Psoas muscle (tissue), 8 donors: ENCODE measurements at places on chromosomes 3 and 15. TPM values are rescaled to one million over a fixed set of nuclear protein-coding genes. Genes with fewer than 3 reads are reported as not detected.
A peak's percentile ranks its signal among the peaks of the same experiment; 100 is the strongest.

DNA sequence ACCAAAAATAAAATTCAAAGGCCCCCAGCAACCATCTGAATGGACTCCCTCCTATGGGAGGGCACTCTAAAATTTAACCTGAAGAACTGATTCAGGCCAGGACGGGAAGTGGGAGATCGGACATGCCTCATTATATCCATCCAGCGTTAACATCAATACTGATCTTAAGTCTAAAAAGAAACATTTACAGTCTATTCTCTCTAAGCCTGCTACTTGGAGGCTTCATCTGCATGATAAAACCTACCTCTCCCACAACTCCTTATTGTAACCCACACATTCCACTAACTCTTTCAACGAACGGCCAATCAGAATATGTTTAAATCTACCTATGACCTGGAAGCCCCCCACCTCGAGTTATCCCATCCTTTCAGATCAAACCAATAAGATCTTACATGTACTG, 68.4 kb downstream of the HERC1 start:
- no peak overlapping the region for H3K4me3 ChIP-seq
- H3K36me3 ChIP-seq: no peaks in the 10 kb centered on the region
- no peak for DNase-seq
- peaks cover 30% of the 10 kb centered on the region for H3K4me1 ChIP-seq
- H3K27ac ChIP-seq: peak overlapping the region; percentile 53

DNA sequence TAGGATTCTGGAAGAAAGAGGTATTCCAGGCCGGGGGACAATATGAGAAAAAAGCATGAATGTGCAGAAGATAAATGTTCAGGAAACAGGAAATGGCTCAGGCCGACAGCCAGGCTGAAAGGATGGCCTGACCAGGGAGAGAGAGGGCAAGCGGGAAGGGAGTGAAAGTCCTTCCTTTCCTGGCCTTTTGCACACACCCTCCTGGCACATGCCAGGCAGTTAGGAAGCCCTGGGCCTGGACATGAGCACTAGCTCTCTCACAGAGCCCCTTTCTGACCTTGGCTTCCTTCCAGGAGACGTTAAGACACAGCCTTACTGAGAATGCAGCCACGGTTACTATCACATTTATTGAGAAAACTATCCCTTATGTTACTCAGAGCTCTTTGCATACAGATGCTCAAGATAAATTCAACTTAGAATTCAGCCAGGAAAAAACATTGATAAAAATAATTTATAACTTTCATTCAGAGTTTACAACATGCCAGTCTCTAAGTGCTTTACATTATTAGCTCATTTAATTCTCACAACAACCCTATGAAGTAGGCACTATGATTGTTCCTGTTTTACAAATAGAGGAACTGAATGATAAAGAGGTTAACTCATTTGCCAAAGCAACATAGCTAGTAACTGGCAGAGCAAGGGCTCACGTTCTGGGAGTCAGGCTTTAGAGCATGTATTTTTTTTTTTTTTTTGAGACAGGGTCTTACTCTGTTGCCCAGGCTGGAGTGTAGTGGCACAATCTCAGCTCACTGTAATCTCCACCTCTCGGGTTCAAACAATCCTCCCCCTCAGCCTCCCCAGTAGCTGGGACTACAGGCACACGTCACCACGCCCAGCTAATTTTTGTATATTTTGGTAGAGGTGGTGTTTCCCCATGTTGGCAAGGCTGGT, 39.4 kb upstream of the SMAD3 start:
- H3K27me3 ChIP-seq: no peaks in the 10 kb centered on the region
- H3K27ac ChIP-seq: peak overlapping the region; percentile 76
- H3K36me3 ChIP-seq: no peaks in the 10 kb centered on the region
- H3K4me1 ChIP-seq: peaks cover 31% of the 10 kb centered on the region

DNA sequence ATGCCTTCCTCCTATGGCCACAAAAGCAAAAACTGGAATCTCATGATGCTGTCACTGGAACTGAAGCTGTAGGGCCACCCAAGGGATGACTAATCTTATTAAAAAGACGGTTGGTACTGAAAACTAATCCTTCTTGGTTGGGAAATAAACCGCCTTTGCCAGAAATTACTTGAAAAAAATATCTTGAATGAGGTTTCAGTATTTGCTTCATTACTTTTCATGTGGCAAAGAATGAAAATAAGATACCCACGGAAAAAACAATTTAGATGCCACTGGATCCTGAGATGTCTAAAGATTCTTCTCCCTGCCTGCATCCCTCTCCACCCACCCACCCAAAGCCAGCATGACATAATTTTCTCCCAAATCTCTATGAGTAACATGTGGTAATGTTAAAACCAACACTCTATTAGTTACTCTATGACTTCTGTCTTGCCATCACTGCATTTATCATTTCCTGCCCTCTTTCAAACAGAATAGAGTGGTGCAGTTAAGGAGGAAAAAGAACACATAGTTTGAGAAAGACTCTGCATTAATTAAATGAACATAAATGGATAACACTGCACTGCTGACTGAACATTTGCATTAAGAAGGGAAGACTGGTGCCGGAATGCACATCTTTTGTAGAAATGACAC, 111.8 kb upstream of the DPH6 start:
- H3K27ac ChIP-seq: no peak overlapping the region
- H3K4me1 ChIP-seq: no peaks in the 10 kb centered on the region
- no peak overlapping the region for H3K4me3 ChIP-seq
- no peak for DNase-seq

GRCh38 chr3:66154444-66154861, 66.3 kb upstream of the SLC25A26 start:
- peak overlapping the region; percentile 63 for H3K4me3 ChIP-seq
- no peak overlapping the region for H3K27ac ChIP-seq
- H3K4me1 ChIP-seq: peaks cover 13% of the 10 kb centered on the region

GRCh38 chr3:9201266-9201665, 48.2 kb downstream of the SRGAP3 start:
- H3K4me1 ChIP-seq: no peaks in the 10 kb centered on the region
- H3K4me3 ChIP-seq: no peak overlapping the region
- no peak for DNase-seq
- H3K36me3 ChIP-seq: no peaks in the 10 kb centered on the region
- no peaks in the 10 kb centered on the region for H3K27me3 ChIP-seq

NEK10 gene
- 7.4 TPM for total RNA-seq

SEMA3G gene
- 6.3 TPM for total RNA-seq

DNA sequence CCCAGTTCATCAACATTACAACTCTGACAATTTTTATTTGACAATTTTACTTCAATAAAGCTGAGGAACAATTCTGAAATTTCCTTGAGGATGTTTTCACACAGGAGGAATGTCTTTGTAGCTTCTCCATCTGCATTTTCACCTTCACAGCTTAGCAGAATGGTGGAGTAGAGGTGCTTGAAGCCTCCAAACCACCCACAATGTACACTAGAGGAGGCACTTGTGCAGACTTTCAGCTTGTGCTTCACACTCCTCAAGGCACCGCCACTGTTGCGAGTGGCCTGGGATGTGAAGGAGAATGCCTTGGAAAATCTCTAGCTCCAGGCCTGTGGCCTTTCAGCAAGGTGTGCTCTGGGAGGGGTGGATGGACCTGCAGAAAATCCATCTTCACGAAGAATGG, 181.9 kb downstream of the EPHB1 start:
- H3K27ac ChIP-seq: no peak overlapping the region
- no peaks in the 10 kb centered on the region for H3K4me1 ChIP-seq
- DNase-seq: no peak
- H3K4me3 ChIP-seq: no peak overlapping the region

DNA sequence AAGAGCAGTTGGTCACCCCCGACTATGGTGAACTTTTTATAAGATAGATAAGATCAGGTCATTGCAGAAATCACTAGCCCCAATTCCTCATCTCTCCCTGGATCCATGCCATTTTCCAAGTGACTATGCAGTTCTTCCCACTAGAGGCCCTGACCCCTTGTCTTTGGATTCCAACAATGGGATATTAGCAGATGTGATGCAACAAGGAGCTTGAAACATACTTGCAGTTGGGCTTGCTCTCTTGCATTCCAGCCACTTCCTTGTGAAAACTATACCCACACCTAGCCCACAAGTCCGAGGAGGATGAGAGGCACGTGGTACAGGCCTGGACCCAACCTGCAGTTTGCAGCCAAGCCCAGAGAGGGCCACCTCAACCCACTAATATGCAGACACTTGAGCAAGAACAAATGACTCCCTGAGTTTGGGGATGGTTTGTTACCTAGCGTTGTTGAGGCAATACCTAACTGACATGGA, 60.6 kb downstream of the SUCLG2 start:
- H3K4me1 ChIP-seq: peaks cover 8% of the 10 kb centered on the region
- DNase-seq: no peak
- H3K36me3 ChIP-seq: no peaks in the 10 kb centered on the region
- no peaks in the 10 kb centered on the region for H3K27me3 ChIP-seq
- H3K4me3 ChIP-seq: no peak overlapping the region

DNA sequence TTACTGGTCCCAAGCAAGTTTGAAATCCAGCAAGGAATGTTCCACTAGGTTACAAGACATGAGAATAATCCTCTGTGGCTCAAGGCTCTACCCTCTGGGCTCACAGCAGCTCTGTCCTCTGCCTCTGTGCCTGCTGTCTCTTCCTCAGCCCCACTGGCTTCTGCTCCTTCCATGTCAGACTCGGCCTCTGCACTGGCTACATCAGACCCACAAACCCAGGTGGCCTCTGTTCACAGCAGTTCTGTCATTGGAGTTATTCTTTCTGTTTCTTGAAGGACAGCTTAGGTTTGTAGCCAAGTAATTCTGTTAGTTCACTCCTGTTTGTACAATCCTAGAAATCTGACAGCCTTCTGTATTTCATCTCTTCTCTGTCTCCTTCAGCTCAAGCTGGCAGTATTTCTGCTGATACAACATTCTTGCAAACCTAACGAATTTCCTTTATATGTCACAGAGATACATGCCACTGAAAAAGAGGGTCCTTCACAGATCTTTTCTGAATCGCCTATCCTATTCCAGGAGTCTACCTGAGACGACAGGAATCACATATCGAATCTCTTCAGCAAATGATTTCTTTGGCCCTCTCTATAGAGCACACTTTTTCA, 227.8 kb upstream of the PLSCR5 start:
- H3K4me1 ChIP-seq: no peaks in the 10 kb centered on the region
- H3K27ac ChIP-seq: no peak overlapping the region
- no peaks in the 10 kb centered on the region for H3K27me3 ChIP-seq
- H3K36me3 ChIP-seq: no peaks in the 10 kb centered on the region
- H3K4me3 ChIP-seq: no peak overlapping the region
- no peak for DNase-seq

DNA sequence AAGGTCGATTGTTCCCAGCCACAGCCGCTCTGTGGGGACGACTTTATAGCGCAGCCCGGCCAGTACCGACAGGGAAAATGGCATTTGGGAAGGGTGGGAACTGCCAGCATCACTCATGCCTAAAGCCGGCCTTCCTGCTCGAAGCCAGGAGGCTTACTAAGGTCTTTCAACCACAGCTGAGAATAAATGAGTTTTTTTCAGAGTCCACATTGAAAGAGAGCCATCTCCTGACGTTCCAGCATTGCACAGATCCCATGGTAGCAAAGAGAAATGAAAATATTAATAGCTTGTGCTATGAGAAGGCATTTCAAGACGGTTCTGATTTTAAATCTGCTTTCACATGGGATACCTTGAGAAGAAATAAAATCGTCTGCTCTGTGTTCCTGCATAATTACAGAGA, 230.2 kb upstream of the IGF1R start:
- no peak overlapping the region for H3K4me3 ChIP-seq
- DNase-seq: no peak
- no peaks in the 10 kb centered on the region for H3K36me3 ChIP-seq
